ENCODE measurements at places on chromosomes 12 and 14.

- no peak for DNase-seq
These were observed 20.9 kb downstream of the ACTR6 start for GRCh38 chr12:100221523-100221922.

- peak; percentile 75 for DNase-seq
These were observed 2.4 kb upstream of the NUMB start for GRCh38 chr14:73460691-73461127.

DNA sequence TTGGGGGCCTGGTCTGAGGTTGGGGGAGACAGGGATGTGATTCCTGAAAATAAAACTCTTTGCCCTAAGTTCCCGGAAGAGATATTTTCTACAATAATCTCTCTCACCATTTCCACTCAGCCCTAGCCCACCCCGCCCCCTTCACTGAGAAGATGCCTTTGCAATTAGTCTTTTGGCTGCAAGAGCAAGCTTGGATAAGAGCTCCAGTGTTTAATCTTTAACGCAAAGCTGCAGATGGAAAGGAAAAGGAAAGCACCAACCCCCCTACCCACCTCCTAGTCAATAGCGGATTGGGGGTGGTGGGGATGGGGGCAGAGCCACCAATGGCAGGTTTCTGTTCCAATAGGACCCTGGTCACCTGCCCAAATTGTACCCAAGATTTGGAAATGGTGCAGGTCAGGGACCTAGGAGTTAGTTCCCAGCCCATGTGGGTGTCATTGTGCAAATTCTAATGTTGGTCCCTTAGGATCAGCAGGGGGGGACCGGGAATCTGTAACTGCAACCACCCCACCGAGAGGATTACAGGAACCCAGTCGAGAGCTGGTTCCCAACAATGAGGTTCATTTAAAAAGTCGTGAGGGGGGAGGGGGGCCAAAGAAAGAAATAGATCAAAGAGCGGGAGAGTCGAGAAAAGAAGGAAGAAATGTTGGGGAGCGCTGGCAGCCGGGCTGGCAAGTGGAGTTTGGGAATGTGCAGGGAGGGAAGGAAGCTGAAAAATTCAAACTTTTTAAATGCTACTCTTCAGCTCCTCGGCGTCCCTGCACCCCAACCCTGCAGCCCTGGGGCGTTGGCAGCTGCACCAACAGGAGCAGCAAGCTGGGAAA lies 1.6 kb downstream of the ZFP36L1 start:
- DNase-seq = no peak

- peak; percentile 23 for DNase-seq
These were observed 79.2 kb downstream of the B4GALNT3 start for GRCh38 chr12:538731-539539.

- peak; percentile 58 for DNase-seq
These were observed 96.0 kb downstream of the SRGAP1 start for GRCh38 chr12:63940310-63941005.

GRCh38 chr14:74980731-74981461 lies 21.8 kb upstream of the EIF2B2 start:
- DNase-seq = no peak

DNA sequence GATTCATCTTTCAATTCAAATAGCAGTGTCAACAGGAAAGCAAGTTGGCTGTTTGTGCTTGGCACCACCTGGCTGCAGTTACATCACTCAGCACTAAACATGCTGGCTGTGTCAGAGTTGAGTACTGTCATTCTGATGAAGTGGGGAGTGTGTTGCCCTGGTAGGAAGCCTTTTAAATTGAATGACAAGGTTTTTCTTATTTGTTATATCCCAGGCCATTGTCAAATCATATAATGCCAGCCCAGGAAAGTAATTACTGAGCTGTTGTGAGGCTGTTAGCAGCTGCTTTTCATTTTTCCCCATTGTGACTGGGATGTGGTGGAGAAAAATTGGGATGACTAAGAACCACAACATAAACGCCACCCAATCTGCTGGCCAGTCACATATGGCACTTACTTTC lies 106.5 kb upstream of the PRKD1 start:
- peak; percentile 16 for DNase-seq

- DNase-seq = no peak
These were observed 20.3 kb upstream of the LMNTD1 start for GRCh38 chr12:25573346-25573745.

- DNase-seq = no peak
These were observed 56.9 kb downstream of the SCAF11 start for GRCh38 chr12:45933504-45933903.

DNA sequence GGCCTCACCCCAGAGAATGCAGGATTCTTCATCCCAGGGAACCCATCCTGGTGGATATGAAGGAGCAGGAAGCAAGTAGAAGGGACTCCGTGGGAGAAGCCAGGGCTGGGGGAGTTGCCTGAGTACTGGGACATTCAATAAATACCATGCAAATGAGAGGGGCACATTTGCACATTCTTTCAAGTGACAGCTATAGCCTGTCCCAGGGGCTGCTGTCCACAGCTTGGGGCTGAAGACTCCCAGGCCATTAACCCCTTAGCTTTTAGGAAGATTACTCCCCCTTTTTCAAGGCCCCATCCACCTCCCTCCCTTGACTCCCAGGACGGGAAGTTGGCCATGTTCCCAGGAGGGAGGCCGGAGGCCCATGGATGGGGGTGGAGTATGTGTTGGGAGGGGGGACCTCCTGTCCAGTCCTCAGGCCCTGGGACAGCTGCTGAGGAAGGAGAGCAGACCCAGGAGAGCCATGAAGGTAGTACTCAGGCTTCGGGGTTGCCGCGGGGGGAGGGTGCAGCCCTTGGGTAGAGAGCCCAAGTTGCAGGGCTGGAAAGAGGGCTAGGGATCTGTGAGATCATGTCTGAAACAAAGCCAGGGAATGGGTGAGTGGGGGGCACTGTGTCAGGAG lies 974 bp upstream of the TNS2 start:
- DNase-seq = no peak

DNA sequence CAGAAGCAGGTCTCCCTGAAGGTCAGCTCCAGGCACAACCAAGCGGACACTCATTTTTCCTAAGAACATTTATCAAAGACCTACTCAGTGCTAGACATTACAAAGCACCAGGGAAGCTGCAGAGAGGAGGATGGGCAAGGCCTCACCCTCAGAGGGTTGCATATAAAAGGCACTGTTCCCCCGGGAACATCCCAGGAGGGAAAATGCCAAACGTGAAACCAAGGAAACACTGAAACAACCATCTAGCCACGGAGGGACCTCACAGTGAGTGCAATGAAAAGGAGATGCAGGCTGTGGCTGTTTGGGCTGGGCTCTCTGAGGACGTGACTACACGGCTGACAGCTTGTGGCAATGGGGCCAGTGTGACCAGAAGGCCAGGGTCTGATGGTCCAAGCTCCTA lies 117.4 kb upstream of the VASH1 start:
- no peak for DNase-seq

DNA sequence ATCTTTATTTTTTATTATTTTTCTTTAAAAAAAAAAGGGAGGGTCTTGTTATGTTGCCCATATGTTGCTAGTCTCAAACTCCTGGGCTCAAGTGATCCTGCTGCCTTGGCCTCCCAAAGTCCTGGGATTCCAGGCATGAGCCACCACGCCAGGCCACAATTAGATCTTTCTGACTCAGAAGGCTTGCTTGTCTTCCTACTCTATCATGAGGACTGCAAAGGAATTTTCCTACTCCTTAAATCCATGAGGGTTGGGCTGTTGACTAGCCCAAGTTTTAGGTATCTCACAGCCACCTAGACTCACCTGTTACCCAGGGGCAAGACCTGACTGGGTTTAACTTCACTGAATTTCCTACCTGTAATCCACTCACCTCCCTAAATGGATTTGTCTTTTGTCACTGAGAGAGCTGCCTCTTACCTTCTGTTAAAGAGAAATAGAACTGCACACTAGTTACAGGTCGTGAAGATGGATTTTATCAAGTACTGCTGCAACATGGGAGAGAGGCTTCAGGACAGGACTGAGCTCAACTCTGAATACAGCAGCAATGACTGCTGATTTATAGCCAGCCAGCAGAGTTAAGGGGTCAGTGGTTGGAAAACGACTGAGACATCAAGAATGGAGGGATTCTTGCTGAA lies 72.3 kb downstream of the B4GALNT3 start:
- DNase-seq = no peak

GRCh38 chr12:67475725-67476124 lies 172.8 kb upstream of the DYRK2 start:
- DNase-seq = no peak

DNA sequence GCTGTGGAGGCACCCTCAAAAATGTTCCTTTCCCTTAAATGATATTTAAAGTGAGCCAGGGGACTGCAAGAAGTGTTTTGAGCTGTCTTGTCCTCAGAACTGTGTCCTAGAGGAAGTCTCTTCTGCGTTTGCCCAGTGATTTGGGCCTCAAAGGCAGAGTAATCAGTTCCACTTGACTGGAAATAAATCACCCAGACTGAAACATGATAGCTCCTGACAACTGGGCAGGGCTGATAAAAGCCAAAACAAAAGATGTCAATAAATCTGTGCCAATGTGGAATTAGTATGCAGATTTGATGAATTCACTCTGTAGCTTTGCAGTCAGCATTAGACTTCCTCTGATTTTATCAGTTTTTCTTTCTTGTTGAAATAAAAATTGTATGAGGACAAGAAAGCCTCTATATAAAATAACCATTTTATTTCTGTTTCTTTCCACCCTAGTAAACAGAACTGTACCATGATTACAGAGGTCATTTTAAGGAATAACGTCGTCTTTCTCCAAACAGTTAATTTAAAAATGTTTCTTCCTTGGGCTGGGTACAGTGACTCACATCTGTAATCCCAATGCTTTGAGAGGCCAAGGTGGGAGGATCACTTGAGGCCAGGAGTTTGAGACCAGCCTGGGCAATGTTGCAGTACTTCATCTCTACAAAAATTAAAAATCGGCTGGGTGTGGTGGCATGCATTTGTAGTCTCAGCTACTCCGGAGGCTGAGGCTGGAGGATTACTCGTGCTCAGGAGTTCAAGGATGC lies 180.8 kb downstream of the ERC1 start:
- peak; percentile 73 for DNase-seq

DNA sequence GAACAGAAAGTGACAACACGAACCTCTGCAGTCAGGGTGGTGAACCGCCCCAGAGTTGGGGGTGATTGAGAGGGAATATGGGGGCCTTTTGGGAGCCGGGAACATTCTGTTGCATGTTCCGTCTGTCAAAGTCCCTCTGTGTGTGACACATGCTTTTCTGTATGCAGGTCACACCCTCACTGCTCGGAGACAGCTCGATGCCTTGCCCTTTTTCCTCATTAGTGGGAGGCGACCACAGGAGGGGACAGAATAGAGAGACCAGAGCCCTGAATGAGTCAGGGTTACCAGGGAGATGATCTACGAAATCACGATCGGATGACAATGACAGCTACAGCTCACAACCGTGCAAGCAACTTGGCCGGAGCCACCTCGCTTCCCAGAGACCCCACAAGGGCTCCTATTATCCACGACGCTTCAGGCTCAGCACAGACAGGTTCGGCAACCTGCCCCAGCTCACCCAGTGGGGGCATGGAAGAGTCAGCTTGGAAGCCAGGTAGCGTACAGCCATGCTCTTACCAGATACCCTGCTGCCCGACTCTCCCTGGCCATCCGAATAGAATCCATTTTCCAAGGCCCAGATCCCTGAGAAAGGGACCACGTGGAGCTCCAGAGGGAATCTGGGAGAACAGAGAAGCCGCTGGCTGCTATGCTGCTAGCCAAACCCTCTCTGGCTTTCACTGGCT lies 38.8 kb downstream of the TESC start:
- DNase-seq = no peak

- DNase-seq = no peak
These were observed 16.4 kb downstream of the NAV3 start for GRCh38 chr12:77847060-77847541.

GRCh38 chr14:99513946-99514551 lies 32.8 kb downstream of the CCNK start:
- no peak for DNase-seq

GRCh38 chr12:44317651-44318126 lies 481.8 kb downstream of the TMEM117 start:
- peak; percentile 57 for DNase-seq

DNA sequence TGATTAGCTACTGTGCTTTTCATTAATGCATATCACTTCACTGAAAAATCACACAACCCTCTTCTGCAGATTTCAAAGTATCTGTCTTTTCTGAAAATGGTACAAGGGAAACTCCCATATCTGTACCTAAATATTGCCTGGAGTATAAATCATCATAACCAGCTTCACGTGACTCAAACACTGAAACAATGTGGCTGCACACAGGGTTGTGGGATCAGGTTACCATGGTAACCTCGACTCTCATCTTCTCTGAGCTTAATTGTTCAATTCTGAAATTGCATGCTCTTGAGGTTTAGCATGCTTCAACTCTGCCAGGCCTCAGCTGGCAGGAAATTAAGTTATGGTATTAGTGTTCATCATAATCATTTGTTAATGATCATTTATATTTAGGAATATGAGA lies 77.5 kb upstream of the CPSF6 start:
- no peak for DNase-seq

GRCh38 chr12:95608252-95609033 lies 57.2 kb upstream of the USP44 start:
- no peak for DNase-seq

DNA sequence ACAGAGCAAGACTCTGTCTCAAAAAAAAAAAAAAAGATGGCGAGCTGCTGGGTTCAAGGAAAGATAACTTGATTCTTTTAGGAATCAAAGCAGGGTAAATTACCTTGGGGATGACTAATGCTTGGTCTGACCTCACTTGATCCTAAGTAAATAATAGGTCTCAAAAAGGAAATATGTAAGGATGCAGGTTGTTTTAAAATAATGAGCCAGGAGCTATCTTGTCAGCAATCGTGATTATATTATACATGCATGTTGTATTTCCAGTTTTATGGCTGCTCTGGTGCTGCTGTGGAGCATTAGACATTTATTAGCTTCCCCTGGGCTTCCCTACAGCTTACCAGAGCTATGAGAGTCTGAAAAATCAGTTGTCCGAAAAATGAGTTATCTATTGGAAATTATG lies 2.6 kb downstream of the EIF2B2 start:
- no peak for DNase-seq

DNA sequence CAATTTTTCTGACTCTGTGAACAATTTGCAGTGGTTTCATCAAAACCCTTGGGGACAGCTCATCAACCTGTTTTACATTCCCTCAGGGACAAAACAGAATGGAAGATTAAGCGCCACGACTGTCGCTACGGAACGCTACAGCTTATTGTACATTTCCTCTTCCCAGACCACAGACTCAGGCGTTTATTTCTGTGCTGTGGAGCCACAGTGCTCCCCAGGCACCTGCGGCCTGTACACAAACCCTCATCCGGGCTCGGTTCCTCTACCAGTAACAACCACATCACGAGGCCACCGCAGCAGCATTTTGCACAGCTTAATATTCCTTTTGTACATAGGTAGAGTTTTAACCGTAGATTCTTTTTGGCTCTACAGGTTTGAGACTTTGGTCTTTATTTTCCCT lies 397.4 kb upstream of the OR4E1 start:
- DNase-seq = no peak

DNA sequence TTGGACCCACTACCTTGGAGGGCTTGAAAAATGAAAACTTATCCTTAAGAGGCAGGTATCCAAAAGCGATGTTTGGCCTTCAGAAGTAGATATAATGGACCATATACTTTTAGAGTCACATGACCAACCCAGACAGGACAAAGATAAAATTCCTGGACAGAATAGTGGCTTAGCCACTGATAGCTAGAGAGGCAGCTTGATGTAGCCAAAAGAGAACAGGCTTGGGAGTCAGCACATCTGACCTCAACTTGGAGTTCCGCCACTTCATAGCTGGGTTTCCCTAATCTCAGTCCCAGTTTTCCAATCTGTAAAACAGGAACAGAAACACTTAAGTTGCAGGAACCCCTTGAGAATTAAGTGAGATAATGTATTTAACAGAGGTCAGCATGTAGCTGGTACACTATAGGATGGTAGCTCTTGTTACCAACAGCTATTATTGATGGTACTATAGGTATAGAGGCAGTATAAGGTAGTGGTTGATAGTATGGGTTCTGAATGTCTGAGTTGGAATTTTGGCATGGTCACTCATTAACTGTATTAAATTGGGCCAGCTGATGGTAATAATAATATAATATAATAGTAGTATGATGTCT lies 63.2 kb upstream of the USP44 start:
- no peak for DNase-seq
